Panc1 (cell line): ENCODE measurements at places on chromosomes 13 and 19.

- no peak for DNase-seq
- no peak within 1 kb of the TSS for H3K27ac ChIP-seq
- H3K36me3 ChIP-seq, result no peaks in the 10 kb centered on the region
- peak within 1 kb of the TSS; percentile 40 for H3K4me3 ChIP-seq
- peaks cover 4% of the 10 kb centered on the region; the same call in 1 of the 2 replicates for H3K27me3 ChIP-seq
Observed at GRCh38 chr13:98752467-98753290, at the start of gene SLC15A1. SLC15A1 (minus strand) TSS chr13:98752672; CDS start chr13:98752598, 74 bp downstream.

- H3K4me3 ChIP-seq, result no peak overlapping the region
- no peaks in the 10 kb centered on the region for H3K36me3 ChIP-seq
- no peak overlapping the region for H3K27ac ChIP-seq
- H3K4me1 ChIP-seq, result no peaks in the 10 kb centered on the region
- DNase-seq, result no peak
Observed at GRCh38 chr19:11404588-11405222, 14.4 kb downstream of the RGL3 start.

GRCh38 chr19:4288091-4288777, 9.2 kb downstream of the SHD start:
- H3K27me3 ChIP-seq, result no peaks in the 10 kb centered on the region
- DNase-seq, result no peak
- H3K36me3 ChIP-seq, result no peaks in the 10 kb centered on the region
- H3K4me1 ChIP-seq, result peaks cover 4% of the 10 kb centered on the region; the same call in 1 of the 2 replicates
- H3K27ac ChIP-seq, result no peak overlapping the region

DNA sequence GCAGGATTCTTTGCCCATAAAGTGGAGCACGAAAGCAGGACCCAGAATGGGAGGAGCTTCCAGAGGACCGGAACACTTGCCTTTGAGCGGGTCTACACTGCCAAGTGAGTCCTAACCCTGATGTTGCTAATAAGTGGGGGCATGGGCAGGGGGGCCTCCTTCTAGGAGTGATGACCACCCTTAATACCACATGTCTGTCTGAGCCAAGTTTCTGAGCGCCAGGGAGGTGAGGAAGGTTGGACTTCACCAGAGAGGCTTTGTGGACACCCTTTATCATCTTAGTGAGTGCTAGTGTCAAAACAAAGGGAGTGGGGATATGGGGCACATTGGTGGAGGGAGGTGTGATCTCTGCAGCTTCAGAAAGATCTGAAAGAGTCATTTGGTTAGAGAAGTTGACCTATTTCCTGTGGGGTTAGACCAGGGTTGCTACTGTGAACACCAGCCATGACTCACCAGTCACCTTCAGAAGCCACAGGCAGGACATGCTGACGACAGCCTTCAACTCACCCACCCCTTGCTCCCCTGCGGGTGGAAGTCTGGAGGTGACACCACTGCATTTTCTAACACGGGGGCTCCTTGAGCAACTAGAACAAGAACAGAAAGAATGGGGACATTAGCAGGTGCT, 8.8 kb downstream of the ALOX5AP start:
- H3K4me3 ChIP-seq, result no peak overlapping the region
- H3K27ac ChIP-seq, result peak overlapping the region; percentile 91
- no peaks in the 10 kb centered on the region for H3K36me3 ChIP-seq
- H3K4me1 ChIP-seq, result peaks cover 43% of the 10 kb centered on the region
- DNase-seq, result no peak

DNA sequence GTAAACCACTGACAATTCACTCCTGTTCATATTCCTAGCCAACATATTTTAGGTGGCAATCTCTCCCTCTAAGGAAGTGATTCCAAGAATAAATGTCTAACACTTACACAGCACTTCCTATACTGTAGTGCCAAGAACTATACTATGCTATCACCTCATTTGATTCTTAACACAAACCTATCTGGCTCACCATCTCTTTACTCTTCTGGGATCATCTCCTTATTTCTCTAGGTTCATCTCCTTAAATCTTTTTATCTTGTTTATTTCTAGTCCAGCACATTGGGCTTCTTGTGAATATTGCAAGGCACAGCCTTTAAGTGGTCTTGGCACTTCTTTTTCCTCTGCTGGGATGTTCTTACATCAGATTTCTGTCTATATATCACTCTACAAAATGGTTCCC, 366.3 kb downstream of the SLITRK6 start:
- H3K4me3 ChIP-seq, result no peak overlapping the region
- H3K4me1 ChIP-seq, result no peaks in the 10 kb centered on the region
- DNase-seq, result no peak
- H3K27me3 ChIP-seq, result no peaks in the 10 kb centered on the region

GRCh38 chr19:38162632-38163031, 61.4 kb downstream of the DPF1 start:
- no peak overlapping the region for H3K27ac ChIP-seq
- H3K4me1 ChIP-seq, result no peaks in the 10 kb centered on the region

GRCh38 chr13:30846311-30846710, 59.8 kb upstream of the MEDAG start:
- H3K36me3 ChIP-seq, result no peaks in the 10 kb centered on the region
- peak overlapping the region; percentile 67 for H3K27ac ChIP-seq
- H3K27me3 ChIP-seq, result no peaks in the 10 kb centered on the region
- H3K4me3 ChIP-seq, result no peak overlapping the region
- no peak for DNase-seq

DNA sequence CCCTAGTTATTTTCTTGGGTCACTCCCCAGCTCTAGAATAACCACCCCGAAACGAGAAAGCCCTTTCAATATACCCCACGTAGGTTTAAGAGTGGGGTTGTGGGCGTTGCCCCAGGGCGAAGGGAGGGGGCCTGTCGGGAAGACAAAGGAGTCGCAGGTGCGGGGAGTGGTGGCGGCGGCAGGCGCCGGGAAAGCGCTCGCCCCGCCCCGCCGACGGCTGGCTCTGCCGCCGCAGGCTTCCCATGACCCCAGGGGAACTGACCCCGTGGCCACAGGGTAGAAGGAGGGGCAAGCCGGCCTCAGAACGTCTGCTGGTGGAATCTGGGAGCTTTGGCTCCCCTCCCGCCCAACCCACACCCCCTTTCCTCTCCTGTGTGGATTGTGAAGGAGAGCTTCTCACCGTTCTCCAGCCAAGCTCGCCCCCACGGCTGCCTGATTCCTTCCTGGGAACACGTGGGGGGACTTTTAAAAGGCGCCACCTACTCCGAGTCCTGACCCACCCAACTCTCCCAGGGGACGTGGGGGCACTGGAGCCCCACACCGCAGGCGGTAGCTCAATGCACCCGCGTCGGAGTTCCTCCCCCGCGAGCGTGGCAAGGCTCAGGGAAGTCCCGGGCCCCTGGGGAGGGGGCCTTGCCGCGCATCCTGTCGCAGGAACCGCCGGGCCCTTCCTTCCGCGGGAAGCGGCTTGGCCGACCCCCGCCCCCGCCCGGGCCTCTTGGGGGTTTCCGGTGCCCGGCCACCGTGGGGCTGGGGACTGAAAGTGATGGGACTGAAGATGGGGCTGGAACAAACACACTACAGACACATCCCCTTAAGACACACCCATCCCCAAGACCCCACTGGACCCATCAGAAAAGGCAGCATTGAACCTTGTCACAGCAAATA, 5.5 kb downstream of the IER2 start:
- H3K27me3 ChIP-seq, result no peaks in the 10 kb centered on the region
- H3K4me3 ChIP-seq, result peak overlapping the region; percentile 90
- peaks cover 15% of the 10 kb centered on the region for H3K4me1 ChIP-seq
- no peak for DNase-seq

GRCh38 chr13:29785978-29786377, 64.4 kb downstream of the UBL3 start:
- no peaks in the 10 kb centered on the region for H3K27me3 ChIP-seq
- no peak overlapping the region for H3K4me3 ChIP-seq
- no peak overlapping the region for H3K27ac ChIP-seq
- H3K36me3 ChIP-seq, result no peaks in the 10 kb centered on the region
- DNase-seq, result no peak
- H3K4me1 ChIP-seq, result no peaks in the 10 kb centered on the region

GRCh38 chr19:49120325-49120683, 960 bp downstream of the PPFIA3 start:
- peak overlapping the region; percentile 51 for H3K4me3 ChIP-seq
- H3K4me1 ChIP-seq, result peaks cover 7% of the 10 kb centered on the region
- DNase-seq, result no peak
- no peak overlapping the region for H3K27ac ChIP-seq
- H3K36me3 ChIP-seq, result no peaks in the 10 kb centered on the region

DNA sequence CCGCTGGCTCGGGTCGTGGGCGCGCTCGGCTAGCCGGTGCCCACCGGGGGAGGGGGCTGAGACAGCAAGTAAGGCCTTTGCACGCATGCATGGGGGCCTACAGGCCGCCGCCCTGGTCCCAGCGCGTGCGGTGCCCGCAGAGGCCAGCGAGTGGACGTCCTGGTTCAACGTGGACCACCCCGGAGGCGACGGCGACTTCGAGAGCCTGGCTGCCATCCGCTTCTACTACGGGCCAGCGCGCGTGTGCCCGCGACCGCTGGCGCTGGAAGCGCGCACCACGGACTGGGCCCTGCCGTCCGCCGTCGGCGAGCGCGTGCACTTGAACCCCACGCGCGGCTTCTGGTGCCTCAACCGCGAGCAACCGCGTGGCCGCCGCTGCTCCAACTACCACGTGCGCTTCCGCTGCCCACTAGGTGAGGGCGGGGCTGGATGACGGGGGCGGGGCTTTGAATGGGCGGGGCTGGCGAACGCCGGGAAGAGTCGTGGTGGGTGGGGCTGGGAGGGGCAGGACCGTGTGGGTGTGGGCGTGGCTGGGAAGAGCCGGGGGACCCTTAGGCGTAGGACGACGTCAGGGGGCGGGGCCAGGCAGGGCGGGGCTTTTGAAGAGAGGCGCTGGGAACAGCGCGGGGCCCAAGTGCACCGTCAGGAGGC, 2.1 kb downstream of the CILP2 start:
- H3K36me3 ChIP-seq, result no peaks in the 10 kb centered on the region
- no peak overlapping the region for H3K27ac ChIP-seq
- no peaks in the 10 kb centered on the region for H3K27me3 ChIP-seq
- DNase-seq, result no peak
- H3K4me3 ChIP-seq, result no peak overlapping the region

DNA sequence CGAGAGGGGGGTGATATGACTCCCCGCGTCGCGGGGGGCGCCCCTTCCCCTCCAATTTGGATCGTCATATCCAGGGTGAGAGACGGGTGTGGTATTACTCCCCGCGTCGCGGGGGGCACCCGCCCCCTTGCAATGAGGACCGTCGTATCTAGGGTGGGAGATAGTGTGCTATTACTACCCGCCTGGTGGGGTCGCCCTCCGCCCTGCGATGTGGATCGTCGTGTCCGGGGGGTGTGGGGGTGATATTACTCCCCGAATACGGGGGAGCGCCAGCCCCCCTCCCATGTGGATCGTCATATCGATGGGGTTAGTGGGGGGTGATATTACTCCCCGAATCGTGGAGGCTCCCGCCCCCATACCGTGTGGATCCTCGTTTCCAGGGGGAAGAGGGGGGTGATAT, 29.2 kb upstream of the RGCC start:
- no peak overlapping the region for H3K27ac ChIP-seq
- peak overlapping the region; percentile 11; the same call in 1 of the 2 replicates for H3K4me3 ChIP-seq
- no peaks in the 10 kb centered on the region for H3K27me3 ChIP-seq

DNA sequence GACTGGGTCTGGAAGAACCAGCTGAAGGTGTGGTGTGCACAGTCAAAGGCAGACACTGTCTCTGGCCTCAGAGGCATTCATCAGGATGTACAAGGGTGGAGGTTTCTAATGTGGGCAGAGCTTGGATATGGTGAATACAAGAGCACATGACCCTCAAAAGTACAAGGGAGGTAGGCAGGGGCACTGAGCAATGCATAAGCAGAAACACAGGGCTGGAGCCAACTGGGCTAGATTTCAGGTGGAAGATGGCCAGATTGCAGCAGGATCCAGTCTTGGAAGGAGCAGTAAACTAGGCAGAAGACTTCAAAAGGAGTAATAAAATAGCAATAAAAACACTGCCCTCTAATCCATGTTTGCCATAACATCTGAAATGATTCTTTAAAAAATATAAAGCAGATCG, 417.1 kb downstream of the OLFM4 start:
- no peak overlapping the region for H3K4me3 ChIP-seq
- no peaks in the 10 kb centered on the region for H3K36me3 ChIP-seq
- H3K27me3 ChIP-seq, result no peaks in the 10 kb centered on the region
- H3K27ac ChIP-seq, result no peak overlapping the region
- no peaks in the 10 kb centered on the region for H3K4me1 ChIP-seq

- H3K27ac ChIP-seq, result no peak overlapping the region
- no peak overlapping the region for H3K4me3 ChIP-seq
- no peaks in the 10 kb centered on the region for H3K4me1 ChIP-seq
- H3K27me3 ChIP-seq, result no peaks in the 10 kb centered on the region
- DNase-seq, result no peak
- no peaks in the 10 kb centered on the region for H3K36me3 ChIP-seq
Observed at GRCh38 chr19:45959517-45960025, 14.1 kb downstream of the NOVA2 start.

- H3K27ac ChIP-seq, result no peak overlapping the region
- H3K27me3 ChIP-seq, result no peaks in the 10 kb centered on the region
- no peaks in the 10 kb centered on the region for H3K4me1 ChIP-seq
Observed at GRCh38 chr13:99379856-99380801, 72.9 kb upstream of the GPR183 start.

DNA sequence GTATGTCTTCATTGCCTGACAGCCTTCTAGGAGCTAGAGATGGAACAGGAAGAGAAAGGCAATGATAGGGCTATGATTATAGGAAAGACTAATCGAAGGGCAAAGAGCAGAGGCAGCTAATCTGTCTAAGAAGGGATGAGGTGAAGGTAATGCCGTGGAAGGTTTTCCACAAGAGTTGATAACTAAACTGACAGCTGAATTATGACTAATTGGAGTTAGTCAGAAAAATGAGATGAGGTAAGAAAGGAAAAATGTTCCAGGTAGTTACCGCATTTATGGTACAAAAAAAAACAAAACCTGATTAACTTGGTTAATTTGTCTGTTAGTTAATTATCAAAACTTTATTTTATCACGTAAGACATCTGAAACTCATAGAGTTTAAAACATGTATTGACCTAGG, 260.3 kb downstream of the SLITRK6 start:
- no peak for DNase-seq
- no peaks in the 10 kb centered on the region for H3K36me3 ChIP-seq
- no peaks in the 10 kb centered on the region for H3K4me1 ChIP-seq
- H3K4me3 ChIP-seq, result no peak overlapping the region
- no peak overlapping the region for H3K27ac ChIP-seq

- H3K4me1 ChIP-seq, result peaks cover 5% of the 10 kb centered on the region
- H3K27ac ChIP-seq, result no peak overlapping the region
- no peaks in the 10 kb centered on the region for H3K36me3 ChIP-seq
- H3K4me3 ChIP-seq, result no peak overlapping the region
Observed at GRCh38 chr19:13613447-13613846, 107.2 kb upstream of the CACNA1A start.

DNA sequence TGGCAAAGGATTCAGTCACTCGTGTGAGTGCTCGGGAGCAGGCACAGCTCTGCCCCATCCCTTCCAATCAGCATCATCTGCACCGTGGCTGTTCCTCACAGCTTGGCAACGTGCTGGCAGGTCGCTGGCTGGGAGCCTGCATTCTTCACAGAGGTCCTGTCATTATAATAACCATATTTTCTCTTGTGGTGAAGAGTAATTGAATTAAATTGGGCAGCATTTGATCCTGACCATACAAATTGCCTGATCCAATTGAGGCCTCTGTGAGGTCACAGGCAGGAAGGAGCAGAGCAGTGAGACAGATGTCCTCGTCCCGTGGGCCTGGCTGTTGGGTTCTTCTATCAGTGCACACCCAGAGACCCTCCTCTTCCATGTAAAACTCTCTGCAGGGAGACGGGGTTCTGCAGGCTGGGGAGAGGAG, 407.8 kb downstream of the COG6 start:
- no peaks in the 10 kb centered on the region for H3K36me3 ChIP-seq
- H3K27me3 ChIP-seq, result no peaks in the 10 kb centered on the region
- DNase-seq, result no peak
- H3K27ac ChIP-seq, result no peak overlapping the region

GRCh38 chr19:44438441-44438840, 9.8 kb downstream of the ZNF229 start:
- H3K27me3 ChIP-seq, result no peaks in the 10 kb centered on the region
- DNase-seq, result no peak
- H3K4me1 ChIP-seq, result no peaks in the 10 kb centered on the region
- no peak overlapping the region for H3K27ac ChIP-seq
